ENCODE measurements at places on chromosomes 7 and 10. TPM values are rescaled to one million over a fixed set of nuclear protein-coding genes. Genes with fewer than 3 reads are reported as not detected.

HELLS gene
- total RNA-seq = 776 TPM

EEPD1 gene
- 12.4 TPM for total RNA-seq

GRCh38 chr10:88156341-88156740, 292.9 kb downstream of the PTEN start:
- H3K36me3 ChIP-seq = no peaks in the 10 kb centered on the region
- no peaks in the 10 kb centered on the region for H3K27me3 ChIP-seq
- no peak overlapping the region for H3K4me3 ChIP-seq

CLRN3 gene
- not detected for total RNA-seq

GRM3 gene
- total RNA-seq = 1.9 TPM

DNAJC9 gene
- total RNA-seq = 33.2 TPM

GRCh38 chr7:30090111-30090510, 44.7 kb upstream of the MTURN start:
- DNase-seq = no peak
- no peak overlapping the region for H3K27ac ChIP-seq
- no peaks in the 10 kb centered on the region for H3K27me3 ChIP-seq
- no peaks in the 10 kb centered on the region for H3K36me3 ChIP-seq

DNA sequence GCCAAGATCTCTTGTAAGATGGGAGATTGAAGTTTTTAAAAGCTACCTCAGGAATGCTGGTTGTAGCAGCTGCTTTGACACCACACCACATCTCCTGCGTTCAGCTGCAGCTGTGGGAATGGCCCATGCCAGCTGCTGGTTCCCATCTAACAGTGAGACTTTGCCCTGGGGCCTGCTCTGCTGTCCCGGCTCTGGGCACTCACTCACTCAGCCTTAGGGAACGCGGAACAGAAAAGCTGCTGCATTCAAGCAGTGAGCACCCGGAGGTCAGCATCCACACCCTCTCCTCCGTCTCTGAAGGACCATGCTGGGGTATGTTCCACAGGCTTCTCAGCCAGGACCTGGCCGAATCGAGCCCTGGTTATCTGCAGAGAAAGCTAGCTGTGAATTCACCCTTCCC, 197.1 kb upstream of the CXCL12 start:
- H3K36me3 ChIP-seq = no peaks in the 10 kb centered on the region
- DNase-seq = no peak
- H3K27me3 ChIP-seq = no peaks in the 10 kb centered on the region
- H3K27ac ChIP-seq = no peak overlapping the region

DNA sequence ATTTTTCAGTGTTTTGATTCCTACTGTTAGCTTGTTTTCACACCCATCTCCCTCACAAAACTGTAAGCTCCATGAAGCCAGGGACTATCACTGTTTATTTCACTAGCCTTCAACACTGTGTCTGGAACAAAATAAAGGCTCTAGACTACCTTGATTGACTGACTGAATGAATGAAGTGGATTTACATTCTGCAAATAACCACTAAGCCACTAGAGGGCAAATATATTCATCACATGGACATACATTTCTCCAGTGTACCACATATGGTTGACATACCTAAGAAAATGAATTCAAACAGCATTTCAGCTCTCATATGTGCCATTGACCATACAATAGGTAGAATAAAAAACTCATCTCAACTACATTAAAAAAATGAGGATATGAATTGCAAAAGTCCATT, 185.9 kb downstream of the RAB11FIP2 start:
- no peak overlapping the region for H3K4me3 ChIP-seq
- no peaks in the 10 kb centered on the region for H3K4me1 ChIP-seq
- DNase-seq = peak; percentile 45

- H3K4me1 ChIP-seq = peaks cover 22% of the 10 kb centered on the region
- no peak overlapping the region for H3K4me3 ChIP-seq
- no peaks in the 10 kb centered on the region for H3K36me3 ChIP-seq
- H3K27ac ChIP-seq = no peak overlapping the region
- DNase-seq = peak; percentile 68
Observed at GRCh38 chr7:151416112-151416940, 6.5 kb upstream of the WDR86 start.

DNA sequence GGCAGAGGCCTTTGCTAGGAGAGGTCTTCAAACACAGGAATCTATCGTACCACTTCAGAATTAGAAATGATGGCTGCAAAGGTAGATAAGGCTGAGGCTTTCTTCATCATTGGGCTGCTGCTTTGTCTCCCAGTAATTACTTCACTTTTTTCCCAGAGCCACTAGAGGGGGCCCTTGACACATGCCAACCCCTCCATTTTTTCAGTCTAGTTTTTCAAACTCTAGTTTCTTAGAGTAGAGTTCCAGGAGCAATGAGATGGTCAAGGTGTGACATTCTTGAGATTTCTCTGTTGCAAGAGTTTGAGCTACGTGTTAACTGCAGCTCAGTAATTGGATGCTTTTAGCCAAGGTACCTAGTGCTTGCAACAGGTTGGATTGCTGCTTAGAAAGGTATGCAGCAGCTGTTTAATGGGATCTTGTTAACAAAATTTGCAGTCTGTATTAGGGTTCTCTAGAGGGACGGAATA, 33.8 kb upstream of the RBM20 start:
- H3K36me3 ChIP-seq = no peaks in the 10 kb centered on the region
- H3K27ac ChIP-seq = no peak overlapping the region
- no peak overlapping the region for H3K4me3 ChIP-seq
- DNase-seq = peak; percentile 94
- H3K27me3 ChIP-seq = no peaks in the 10 kb centered on the region
- peaks cover 17% of the 10 kb centered on the region for H3K4me1 ChIP-seq

DNA sequence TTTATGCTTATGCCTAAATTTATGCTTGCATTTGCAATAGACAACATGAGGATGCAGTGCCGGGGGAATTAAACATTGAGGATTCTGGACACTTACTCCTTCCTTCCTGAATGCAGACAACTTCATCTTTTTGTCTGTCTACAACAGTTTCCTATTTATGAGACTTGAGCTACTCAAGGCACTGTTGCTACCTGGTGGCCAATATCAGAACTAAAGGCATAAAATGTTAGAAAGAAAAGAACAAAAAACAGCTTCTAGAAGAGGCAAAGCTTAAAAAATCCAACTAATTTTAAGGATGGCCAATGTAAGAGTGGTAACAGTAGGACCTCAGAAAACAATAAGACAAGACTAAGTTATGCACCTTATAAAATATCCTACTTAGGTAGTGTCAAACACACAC, 144.5 kb upstream of the PTN start:
- H3K36me3 ChIP-seq = no peaks in the 10 kb centered on the region
- H3K4me3 ChIP-seq = no peak overlapping the region
- H3K27ac ChIP-seq = no peak overlapping the region
- H3K27me3 ChIP-seq = no peaks in the 10 kb centered on the region

DNA sequence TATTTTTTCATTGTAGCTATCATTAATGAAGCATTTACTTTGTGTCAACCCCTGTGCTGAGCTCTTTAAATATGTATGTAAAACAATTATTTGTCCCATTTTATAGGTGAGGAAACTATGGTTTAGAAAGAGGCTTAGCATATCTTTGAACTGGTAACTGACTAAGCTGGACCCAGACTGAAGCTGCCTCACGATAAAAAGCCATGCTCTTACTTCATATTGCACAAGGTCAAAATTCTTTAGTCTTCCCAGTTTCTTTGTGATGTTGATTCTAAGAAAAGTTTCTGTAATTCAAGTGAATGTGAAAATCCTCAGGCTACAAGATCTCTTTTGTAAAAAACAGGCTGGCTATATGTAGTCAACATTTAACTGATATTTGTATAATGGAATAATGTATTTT, 46.6 kb upstream of the SLC16A12 start:
- no peak overlapping the region for H3K4me3 ChIP-seq
- no peak overlapping the region for H3K27ac ChIP-seq
- H3K27me3 ChIP-seq = no peaks in the 10 kb centered on the region
- peaks cover 9% of the 10 kb centered on the region for H3K4me1 ChIP-seq
- H3K36me3 ChIP-seq = no peaks in the 10 kb centered on the region
- DNase-seq = peak; percentile 48

DNA sequence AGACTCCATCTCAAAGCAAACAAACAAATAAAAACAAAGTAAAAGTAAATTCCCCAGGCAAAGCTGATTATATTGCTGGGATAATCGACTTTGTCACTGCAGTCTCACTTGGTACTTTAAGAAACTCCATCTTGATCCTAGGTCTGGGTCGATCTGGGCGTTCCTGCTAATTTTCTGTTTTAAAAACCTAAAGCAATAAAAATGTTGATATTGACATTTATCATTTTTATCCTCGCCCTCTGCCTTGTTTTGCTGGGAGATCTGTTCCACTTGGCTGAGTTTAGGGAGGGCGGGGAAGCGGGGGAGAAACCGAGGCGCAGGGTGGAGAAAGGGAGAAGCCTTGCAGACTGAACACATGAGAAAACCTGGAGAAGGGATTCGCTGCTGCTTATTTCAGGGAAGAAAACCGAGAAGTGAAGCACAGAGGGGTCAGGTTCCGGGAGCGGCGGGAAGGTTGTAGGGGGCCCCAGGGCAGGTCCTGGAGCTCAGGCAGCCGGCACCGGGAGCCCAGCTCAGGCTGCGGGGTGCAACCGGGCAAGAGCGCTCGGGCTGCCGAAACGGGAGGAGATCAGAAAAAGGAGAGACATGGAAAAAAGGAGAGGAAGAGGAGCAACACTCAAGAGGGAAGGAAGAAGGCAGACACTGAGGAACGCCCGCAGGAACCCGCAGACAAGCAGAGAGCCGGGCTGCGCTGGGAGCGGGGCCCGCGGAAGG, 27.3 kb upstream of the KMT2C start:
- H3K27ac ChIP-seq = peak overlapping the region; percentile 96
- DNase-seq = peak; percentile 82
- no peaks in the 10 kb centered on the region for H3K36me3 ChIP-seq
- peaks cover 9% of the 10 kb centered on the region for H3K4me1 ChIP-seq
- peak overlapping the region; percentile 77 for H3K4me3 ChIP-seq
- H3K27me3 ChIP-seq = peaks cover 5% of the 10 kb centered on the region

DNA sequence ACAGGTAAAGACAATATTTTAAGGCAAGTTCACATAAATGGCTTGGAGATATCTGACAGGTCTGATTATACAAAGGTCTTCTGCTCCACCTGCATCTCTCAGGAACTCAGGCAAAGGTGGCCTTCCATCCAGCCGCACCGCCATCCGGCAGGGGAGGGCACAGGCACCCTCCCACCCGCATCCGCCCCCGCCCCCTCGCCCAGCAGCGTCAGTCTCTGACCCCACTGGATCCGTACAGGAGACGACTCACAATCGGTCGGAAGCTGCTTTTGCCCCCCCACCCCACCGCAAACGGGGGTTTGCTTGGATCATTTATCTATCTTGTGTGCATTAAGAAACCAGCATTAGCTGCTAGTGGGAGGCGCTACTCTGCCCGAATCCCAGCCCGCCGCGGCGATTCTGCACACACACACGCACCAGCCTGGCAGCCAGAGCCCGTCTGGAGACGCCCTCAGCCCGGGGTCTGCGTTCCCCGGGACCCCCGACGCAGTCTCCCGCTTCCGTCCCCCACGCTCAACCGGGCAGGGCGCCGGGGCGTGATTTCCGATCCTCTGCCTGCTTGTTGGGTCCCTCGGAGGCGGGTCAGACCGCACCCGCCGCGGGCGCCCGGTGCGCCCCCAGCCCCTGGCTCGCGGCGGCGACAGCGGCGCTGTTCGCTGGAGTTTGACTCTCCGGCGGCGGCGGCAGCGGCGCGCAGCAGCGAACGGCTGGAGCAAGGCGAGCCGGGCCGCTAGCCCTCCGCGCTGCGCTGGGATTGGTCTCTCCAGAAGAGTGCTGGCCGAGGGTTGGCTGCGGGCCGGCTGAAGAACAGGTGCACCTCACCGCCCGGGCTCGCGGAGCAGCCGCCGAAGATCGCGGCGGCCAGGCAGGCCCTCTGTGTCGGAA, 820 bp upstream of the NRG3 start:
- H3K27ac ChIP-seq = no peak overlapping the region
- peaks cover 26% of the 10 kb centered on the region for H3K4me1 ChIP-seq
- peaks cover 58% of the 10 kb centered on the region for H3K27me3 ChIP-seq
- H3K36me3 ChIP-seq = no peaks in the 10 kb centered on the region
- H3K4me3 ChIP-seq = peak overlapping the region; percentile 77

AUTS2 gene
- total RNA-seq = 57.1 TPM

GRCh38 chr7:155543926-155544325, 2.4 kb downstream of the CNPY1 start:
- no peak for DNase-seq
- H3K36me3 ChIP-seq = no peaks in the 10 kb centered on the region
- no peaks in the 10 kb centered on the region for H3K27me3 ChIP-seq
- no peak overlapping the region for H3K4me3 ChIP-seq

DNA sequence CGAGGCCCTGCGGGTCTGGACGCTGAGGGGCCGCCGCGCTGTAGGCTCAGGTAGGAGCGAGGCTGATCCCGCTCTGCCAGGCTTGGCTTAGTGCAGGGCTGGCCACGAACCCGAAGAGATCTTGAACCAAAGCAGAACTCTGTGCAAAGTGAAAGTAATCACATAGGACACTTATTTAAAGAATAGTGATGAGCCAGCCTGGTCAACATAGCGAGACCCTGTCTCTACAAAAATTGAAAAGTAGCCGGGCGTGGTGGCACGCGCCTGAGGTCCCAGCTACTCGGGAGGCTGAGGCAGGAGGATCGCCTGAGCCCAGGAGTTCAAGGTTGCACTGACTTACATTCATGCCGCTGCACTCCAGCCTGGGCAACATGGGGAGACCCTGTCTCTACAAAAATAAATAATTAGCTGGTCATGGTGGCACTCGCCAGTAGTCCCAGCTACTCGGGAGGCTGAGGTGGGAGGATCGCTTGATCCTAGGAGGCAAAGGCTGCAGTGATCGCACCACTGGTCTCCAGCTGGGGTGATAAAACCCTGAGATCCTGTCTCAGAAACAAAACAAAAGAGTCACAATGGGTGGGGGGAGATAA, 541 bp downstream of the ZSCAN25 start:
- no peak for DNase-seq
- peak overlapping the region; percentile 94 for H3K4me3 ChIP-seq
- 0 out of 2 replicates have a peak overlapping the region, but pooled peaks have one; percentile 55 for H3K27ac ChIP-seq
- no peaks in the 10 kb centered on the region for H3K27me3 ChIP-seq
- H3K36me3 ChIP-seq = peaks cover 12% of the 10 kb centered on the region

GRID2IP gene
- total RNA-seq = 1.5 TPM

GNA12 gene
- total RNA-seq = 87.7 TPM

GRCh38 chr10:3865565-3865964, 80.6 kb upstream of the KLF6 start:
- no peak for DNase-seq
- no peaks in the 10 kb centered on the region for H3K27me3 ChIP-seq
- no peaks in the 10 kb centered on the region for H3K4me1 ChIP-seq
- H3K27ac ChIP-seq = no peak overlapping the region
- H3K4me3 ChIP-seq = no peak overlapping the region
- no peaks in the 10 kb centered on the region for H3K36me3 ChIP-seq

DNA sequence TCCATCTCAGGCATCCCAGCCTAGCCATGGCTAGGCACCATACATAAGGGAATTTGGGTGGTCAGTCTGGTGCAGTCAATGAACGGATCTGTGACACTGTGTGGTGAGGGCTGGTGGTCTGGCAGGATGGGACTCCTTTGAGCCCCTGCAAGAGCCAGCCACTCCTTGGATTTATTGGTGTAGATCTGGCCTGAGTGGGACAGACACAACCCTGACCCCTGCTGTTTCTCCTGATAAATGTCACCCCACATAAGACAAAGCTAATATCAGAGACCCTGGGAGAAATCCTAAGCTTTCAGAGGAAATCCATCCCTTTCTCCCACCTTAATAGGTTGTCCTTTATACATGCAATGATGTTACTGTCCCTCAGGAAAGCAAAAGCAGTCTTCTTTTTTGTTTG, 2.3 kb downstream of the FBXO24 start:
- H3K4me1 ChIP-seq = peaks cover 37% of the 10 kb centered on the region
- H3K27me3 ChIP-seq = peaks cover 35% of the 10 kb centered on the region
- no peak overlapping the region for H3K27ac ChIP-seq
- DNase-seq = no peak
- H3K4me3 ChIP-seq = no peak overlapping the region

CHAT gene
- total RNA-seq = not detected

UTF1 gene
- 12.2 TPM for total RNA-seq

PKD2L1 gene
- total RNA-seq = not detected

- no peak overlapping the region for H3K4me3 ChIP-seq
- DNase-seq = no peak
- H3K36me3 ChIP-seq = no peaks in the 10 kb centered on the region
- no peak overlapping the region for H3K27ac ChIP-seq
Observed at GRCh38 chr7:4018601-4019316, 663.3 kb upstream of the FOXK1 start.

Measured in GM23338 (cell line).